ENCODE measurements at places on chromosomes 3 and 15. TPM values are rescaled to one million over a fixed set of nuclear protein-coding genes. Genes with fewer than 3 reads are reported as not detected.

DNA sequence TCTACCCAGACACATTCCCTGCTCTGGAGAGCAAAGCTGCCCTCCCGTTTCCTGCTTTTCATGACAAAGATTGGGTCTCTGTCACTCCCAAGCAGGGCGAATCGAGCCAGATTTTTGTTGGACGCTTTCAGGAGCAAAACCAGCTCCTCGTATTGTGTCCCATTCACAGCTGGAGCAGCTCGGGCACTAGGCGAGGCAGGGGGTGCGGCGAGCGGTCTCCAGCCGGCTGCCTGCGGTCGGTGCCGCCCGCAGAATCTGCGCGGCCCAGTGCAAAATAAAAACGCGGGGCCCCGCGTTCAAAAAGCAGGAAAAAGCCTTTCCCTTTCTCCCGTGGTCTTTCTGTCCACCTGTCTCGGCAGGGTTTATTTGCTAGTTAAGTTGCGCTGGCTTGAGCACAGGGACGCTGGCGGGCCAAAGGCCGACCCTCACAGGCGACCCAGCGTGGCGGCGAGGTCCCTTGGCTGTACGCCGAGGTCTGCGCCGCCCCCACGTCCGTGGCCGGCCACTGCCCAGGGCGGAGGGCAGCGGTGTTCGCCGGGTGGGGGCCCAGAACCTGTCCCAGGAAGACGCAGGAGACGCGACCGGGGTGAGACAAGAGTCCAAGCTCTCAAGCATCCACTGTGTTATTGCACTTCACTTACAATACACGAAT lies 71.2 kb downstream of the CYP19A1 start:
- no peaks in the 10 kb centered on the region for H3K4me1 ChIP-seq
- no peaks in the 10 kb centered on the region for H3K27me3 ChIP-seq
- DNase-seq: peak; percentile 63
- H3K27ac ChIP-seq: no peak overlapping the region
- peak overlapping the region; percentile 13 for H3K4me3 ChIP-seq

- H3K4me1 ChIP-seq: no peaks in the 10 kb centered on the region
- H3K36me3 ChIP-seq: no peaks in the 10 kb centered on the region
- no peak overlapping the region for H3K27ac ChIP-seq
- H3K4me3 ChIP-seq: no peak overlapping the region
- H3K27me3 ChIP-seq: no peaks in the 10 kb centered on the region
Observed at GRCh38 chr3:81463781-81464180, 297.7 kb downstream of the GBE1 start.

The ZNF80 gene
- total RNA-seq: not detected

GRCh38 chr3:31295150-31295765 lies 237.5 kb upstream of the STT3B start:
- no peaks in the 10 kb centered on the region for H3K4me1 ChIP-seq
- no peak for DNase-seq
- H3K36me3 ChIP-seq: no peaks in the 10 kb centered on the region

The TGFBR2 gene
- 27.6 TPM for total RNA-seq

The CCNB2 gene
- 0.28 TPM for total RNA-seq

The LMAN1L gene
- total RNA-seq: not detected

DNA sequence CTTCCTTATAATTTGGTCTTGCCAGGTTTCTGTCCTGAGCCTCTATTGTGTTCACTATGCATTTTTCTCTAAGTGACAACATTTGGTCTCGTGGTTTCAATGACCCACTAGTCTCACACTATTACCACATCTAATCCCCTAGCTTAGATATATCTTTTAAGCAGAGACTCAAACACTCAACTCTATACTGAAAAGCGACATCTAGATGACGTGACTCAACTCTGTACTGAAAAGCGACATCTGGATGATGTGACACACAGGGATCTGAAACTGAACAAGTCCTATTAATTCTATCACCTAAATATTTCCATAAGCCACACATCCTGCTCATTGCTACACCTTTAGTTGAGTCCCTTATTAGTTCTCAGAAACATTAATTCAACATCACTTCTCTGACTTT lies 141.7 kb upstream of the MBNL1 start:
- no peaks in the 10 kb centered on the region for H3K27me3 ChIP-seq
- H3K27ac ChIP-seq: no peak overlapping the region
- H3K36me3 ChIP-seq: no peaks in the 10 kb centered on the region
- no peaks in the 10 kb centered on the region for H3K4me1 ChIP-seq

DNA sequence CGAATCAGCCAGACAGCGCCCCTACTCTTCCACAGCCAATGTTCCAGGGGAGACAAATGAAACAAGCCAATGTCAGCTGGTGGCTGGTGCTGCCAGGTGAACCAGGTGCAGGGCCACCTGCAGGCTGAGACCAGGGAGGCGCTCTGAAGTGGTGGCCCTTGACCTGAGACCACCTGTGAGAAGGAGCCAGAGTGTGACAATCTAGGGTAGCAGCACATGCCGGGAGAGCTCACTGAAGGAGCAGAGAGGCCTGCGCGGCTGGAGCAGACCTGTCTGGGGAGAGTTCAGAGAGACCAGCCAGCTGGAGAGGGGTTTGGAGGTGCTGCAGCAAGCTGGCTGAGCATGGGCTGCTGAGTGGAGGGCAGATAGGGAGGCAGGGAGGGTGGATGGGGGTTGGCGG lies 693 bp upstream of the STAB1 start:
- H3K27me3 ChIP-seq: no peaks in the 10 kb centered on the region
- no peaks in the 10 kb centered on the region for H3K4me1 ChIP-seq
- DNase-seq: no peak
- peaks cover 27% of the 10 kb centered on the region for H3K36me3 ChIP-seq
- H3K4me3 ChIP-seq: no peak overlapping the region

DNA sequence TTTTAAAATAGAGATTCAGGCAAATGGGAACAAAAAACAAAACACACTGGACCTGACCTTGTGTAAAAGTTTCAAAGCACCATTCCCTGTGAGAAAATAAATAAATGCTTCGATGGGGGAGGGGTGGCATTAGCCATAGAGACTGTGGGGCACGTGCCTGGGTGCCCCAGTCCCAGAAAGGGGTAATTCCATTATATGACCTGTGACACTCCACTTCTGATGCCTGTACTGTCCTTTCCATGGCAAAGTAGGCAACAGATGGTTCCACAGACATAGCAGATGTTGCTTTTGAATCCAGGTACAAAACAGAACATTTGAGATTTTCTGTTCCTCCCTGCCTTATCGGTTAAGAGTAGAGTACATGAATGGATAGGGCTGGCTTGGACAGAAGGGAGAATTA lies 3.9 kb downstream of the PHLDB2 start:
- peaks cover 34% of the 10 kb centered on the region for H3K4me1 ChIP-seq
- DNase-seq: no peak
- no peak overlapping the region for H3K27ac ChIP-seq
- no peak overlapping the region for H3K4me3 ChIP-seq

The COL7A1 gene
- 0.91 TPM for total RNA-seq

The IRAK2 gene
- 0.95 TPM for total RNA-seq

The IL12A gene
- total RNA-seq: 0.08 TPM

DNA sequence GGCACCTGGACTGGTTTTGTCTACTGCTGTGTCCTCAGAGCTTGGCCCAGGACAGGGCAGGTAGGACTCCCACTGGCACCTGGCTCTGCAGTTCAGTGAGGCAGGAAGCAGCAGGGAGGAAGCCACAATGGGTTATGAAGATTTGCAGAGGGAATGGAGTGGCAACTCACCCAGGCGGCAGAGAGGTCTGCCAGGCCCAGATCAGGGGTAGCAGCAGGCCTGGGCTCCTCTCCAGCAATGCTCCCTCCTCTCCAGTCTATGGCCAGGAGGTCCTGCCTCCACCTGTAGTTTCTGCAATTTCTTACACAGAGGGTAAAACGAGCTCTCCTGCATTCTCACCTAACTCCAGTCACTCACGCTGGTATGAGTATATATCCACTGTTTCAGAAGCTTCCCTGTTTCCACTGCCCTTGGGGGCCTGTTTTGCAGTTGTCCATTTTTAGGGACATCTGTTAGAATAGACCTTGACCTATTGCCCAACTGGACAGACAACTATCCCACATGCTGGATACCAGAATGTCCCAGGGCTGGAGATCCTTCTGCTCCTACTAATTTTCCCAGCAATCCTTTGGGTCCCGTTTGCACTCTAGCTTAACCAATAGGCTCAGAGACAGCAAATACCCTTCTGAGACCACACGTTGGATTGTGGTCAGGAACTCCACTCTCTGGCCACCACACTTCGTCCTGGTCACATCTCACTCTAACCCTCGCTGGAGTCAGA lies 35.2 kb downstream of the HMCES start:
- peak overlapping the region; percentile 8 for H3K27ac ChIP-seq
- no peaks in the 10 kb centered on the region for H3K27me3 ChIP-seq
- H3K36me3 ChIP-seq: no peaks in the 10 kb centered on the region
- DNase-seq: no peak
- peaks cover 7% of the 10 kb centered on the region for H3K4me1 ChIP-seq
- no peak overlapping the region for H3K4me3 ChIP-seq

- H3K27me3 ChIP-seq: no peaks in the 10 kb centered on the region
- H3K36me3 ChIP-seq: no peaks in the 10 kb centered on the region
Observed at GRCh38 chr3:28840976-28841376, 439.9 kb upstream of the RBMS3 start.

DNA sequence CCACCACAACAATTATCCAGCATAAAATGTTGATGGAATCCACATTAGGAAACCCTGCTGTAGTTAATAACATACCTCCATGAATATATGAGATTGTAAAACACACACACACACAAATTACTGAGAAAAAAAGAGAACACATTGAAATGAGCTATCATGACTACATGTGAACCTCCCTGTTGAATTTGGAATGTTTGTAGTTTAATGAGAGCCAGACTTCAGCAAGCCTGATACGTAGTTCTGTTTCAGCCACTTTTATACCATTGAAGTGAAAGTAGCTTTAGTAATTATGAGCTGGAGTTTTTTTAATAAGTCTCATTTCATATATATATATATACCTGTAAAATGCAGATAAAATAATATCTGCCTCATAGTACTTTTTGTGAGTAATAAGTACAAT lies 1146.4 kb downstream of the NAALADL2 start:
- H3K36me3 ChIP-seq: no peaks in the 10 kb centered on the region
- DNase-seq: no peak
- no peak overlapping the region for H3K27ac ChIP-seq
- no peaks in the 10 kb centered on the region for H3K27me3 ChIP-seq
- no peaks in the 10 kb centered on the region for H3K4me1 ChIP-seq
- no peak overlapping the region for H3K4me3 ChIP-seq

The ANKRD28 gene
- 36.3 TPM for total RNA-seq

- H3K27ac ChIP-seq: peak overlapping the region; percentile 67
- H3K4me1 ChIP-seq: no peaks in the 10 kb centered on the region
- DNase-seq: no peak
Observed at GRCh38 chr3:183244981-183245476, 8.0 kb upstream of the B3GNT5 start.

DNA sequence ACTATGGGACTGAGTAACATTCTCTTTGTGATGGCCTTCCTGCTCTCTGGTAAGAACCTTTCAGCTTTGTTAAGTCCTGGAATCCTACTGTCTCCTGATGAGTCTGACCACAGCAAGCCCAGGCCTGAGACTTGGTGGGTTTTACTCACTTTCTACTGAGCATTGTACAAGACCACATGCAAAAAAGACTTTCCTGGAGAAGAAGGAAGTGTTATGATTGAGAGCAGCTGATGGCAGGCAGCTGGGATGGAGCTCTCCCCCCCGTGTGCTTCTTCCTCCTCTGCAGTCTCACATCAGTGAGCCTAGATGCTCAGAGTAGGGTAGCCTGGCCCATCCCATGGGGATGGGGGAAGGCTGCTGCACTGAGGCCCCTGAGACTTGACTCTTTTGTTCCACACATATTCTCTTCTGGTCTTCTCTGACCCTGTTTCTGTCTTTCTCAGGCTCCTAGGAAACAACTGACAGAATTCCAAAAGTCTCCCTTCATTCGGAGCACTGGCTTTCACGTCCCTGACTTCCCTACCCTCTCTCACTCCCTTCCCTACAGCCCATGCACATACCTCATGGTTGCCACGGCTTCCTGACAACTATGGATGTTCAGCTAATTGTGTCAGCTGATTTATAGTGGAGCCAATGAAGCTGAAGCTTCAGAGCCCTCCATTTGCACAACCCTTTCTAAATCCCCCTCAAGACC lies 36.6 kb downstream of the CD86 start:
- H3K4me3 ChIP-seq: no peak overlapping the region
- no peaks in the 10 kb centered on the region for H3K36me3 ChIP-seq
- H3K27me3 ChIP-seq: no peaks in the 10 kb centered on the region
- H3K27ac ChIP-seq: no peak overlapping the region
- no peaks in the 10 kb centered on the region for H3K4me1 ChIP-seq
- no peak for DNase-seq

- no peaks in the 10 kb centered on the region for H3K27me3 ChIP-seq
- no peak for DNase-seq
- H3K36me3 ChIP-seq: no peaks in the 10 kb centered on the region
- H3K4me3 ChIP-seq: no peak overlapping the region
- no peak overlapping the region for H3K27ac ChIP-seq
Observed at GRCh38 chr15:69809421-69809820, 288.3 kb downstream of the TLE3 start.

DNA sequence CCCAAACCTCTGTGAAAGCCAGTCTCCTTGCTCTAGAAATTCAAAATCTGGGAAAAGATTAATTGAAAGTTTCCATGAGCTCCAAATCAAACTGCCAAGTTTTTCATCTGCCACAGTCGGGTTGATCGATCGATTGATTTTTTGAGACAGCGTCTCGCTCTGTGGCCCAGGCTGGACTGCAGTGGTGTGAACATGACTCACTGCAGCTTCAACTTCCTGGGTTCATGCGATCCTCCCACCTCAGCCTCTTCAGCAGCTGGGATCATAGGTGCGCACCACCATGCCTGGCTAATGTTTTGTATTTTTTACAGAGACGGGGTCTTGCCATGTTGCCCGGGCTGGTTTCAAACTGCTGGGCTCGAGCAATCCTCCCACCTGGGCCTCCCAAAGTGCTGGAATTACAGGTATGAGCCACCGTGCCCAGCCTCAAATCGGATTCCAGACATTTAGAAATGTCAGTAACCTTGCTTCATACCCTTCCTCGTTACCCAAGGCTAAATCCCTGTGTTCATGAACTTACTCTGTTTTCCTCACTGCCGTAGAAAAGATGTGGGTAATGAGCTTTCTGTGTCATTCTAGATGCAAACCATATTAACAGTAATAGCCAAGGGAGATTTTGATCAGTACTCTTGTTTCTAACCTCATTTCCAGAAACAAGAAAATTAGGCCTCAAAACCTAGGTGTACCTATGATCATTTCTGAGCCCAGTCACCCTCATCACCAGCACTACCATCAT lies 105.9 kb upstream of the AKAP13 start:
- no peaks in the 10 kb centered on the region for H3K27me3 ChIP-seq
- no peak for DNase-seq
- no peak overlapping the region for H3K27ac ChIP-seq
- H3K36me3 ChIP-seq: no peaks in the 10 kb centered on the region
- H3K4me1 ChIP-seq: no peaks in the 10 kb centered on the region
- no peak overlapping the region for H3K4me3 ChIP-seq

Data from pancreas (tissue), 10 donors.